NCI-H774 (cell line): ENCODE measurements at places on chromosomes 7 and 10.

GRCh38 chr7:93559639-93560491 lies 14.7 kb downstream of the CALCR start:
- DNase-seq, result no peak

DNA sequence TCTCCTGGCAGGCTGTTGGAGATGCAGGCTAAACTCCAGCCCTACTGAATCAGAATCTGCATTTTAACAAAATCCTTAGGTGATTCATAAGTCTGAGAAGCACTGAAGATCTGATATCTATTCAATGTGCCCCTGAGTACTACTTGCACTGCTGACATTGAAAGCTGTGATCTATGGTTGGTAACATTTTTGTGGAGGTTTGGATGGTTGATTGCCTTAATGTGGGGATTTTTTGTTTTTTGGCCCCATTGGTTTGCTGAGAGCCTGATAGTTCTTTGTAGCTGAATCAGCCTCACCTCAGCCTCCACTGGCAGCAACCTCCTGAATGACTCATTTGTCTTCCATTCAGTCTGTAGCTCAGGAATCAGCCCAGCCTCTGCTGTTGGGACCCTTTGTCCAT lies 14.7 kb upstream of the LRRN3 start:
- no peak for DNase-seq

DNA sequence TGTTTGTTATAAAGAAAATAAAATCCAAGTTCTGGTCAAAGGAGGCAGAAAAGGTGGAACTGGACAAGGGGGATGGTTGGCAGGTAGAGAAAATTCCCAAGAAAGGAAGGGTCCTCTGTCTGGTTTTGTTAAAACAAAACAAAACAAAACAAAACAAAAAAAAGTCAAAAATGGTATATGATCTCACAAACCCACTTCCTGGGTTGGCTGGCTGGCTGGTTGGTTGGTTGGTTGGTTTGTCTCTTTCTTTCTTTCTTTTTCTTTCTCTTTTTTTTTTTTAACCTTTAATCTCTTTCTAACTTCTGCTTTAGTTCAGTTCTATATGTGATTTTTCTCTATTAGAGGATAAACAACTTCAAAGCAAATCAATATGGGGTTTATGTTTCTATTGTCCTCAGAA lies 41.1 kb upstream of the CPN1 start:
- DNase-seq, result no peak

DNA sequence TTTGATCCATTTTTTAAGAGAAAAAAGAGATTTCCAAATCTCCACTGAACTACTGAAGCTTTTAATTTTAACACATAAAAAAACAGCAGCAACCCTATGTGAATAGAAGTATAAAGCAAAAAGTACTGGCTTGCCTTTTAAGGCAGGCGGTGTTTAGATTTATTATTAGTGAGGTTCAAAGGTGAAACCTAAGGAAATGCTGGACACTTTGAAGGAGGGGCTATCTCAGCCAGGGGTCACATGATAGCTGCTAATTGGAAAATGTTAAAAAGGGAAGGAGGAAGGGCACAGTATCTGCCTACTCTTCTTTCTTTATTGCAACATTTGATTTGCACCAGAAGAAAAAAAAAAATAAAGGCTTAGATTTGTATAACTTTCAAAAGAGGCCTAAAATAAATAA lies 183.8 kb downstream of the SKAP2 start:
- no peak for DNase-seq

GRCh38 chr7:93544691-93545090 lies 29.8 kb downstream of the CALCR start:
- DNase-seq, result no peak

DNA sequence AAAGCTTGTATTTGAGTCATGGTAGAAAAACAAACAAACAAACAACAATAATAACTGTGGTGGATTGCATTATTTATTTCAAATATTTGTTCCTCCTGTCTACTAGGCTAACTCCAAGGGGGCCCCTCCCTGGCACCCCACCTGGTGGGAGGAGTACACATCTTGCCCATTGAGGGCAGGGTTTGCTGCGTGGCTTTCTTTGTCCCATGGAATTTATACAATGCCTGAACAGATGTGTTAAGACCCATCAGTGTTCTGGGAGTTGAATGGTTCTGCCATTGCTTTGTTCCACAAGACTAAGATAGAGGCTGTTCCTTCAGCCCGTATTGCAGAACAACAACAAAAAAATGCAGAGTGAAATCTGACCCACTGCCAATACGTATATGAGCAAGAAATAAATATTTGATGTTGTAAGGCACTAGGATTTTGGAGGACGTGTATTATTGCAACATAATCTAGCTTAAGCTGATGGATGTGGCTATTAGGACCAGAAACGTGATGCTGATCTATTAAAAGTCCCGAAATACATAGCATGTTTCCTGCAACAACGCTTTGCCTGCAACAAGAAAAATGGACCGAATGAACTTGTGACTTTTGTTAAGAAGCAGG lies 119.1 kb upstream of the JCAD start:
- DNase-seq, result no peak

DNA sequence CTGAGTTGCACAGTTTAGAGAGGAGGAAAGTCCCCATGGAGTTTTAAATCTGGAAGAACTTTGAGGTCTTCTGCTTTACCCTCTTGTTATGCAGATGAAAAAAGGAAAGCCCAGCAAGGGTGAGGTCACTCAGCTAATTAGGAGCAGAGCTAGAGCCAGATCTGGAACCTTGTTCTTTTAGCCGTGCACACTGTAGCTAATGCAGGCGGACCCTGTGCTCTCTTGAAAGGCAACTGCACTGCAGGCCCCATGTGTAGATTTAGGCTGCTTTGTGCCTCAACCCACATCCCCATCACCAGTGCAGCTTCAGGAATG lies 63.4 kb downstream of the SYPL1 start:
- no peak for DNase-seq

DNA sequence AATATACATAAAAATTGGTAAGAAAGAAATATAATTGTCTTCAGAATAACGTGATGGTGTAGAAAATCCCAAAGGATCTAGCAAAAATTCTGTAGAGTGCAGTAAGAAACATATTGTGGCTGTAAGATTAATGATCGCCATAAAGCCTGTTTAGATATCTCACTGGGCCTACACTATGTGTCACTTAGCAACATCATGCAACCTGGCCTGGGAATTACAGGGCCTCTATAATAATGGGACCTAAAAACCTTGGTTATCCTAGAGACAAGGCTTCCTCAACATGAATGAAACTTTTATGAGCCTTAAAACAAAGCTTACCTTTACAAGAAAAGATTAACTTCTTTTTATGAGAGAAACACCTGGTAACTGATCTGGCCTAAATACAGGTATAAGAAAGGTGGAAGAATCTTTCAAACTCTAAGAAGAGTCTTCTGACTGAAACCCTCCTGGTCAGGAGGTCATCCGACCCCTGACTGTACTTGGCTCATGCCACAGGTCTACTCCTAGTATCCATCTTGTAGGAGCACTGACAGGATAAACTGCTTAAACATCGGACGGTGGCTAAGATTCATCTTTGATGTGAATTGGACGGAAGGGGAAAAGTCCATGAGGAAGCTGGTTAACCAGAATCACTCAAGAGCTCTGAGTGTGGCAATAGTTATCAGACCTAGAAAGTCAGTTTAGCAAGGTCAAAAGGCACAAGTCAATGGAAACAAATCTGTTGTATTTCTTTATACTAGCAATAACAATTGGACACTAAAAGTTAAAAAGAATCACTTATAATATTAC lies 1155.1 kb upstream of the SORCS1 start:
- DNase-seq, result no peak

GRCh38 chr7:47826754-47827153 lies 121.5 kb downstream of the PKD1L1 start:
- no peak for DNase-seq

DNA sequence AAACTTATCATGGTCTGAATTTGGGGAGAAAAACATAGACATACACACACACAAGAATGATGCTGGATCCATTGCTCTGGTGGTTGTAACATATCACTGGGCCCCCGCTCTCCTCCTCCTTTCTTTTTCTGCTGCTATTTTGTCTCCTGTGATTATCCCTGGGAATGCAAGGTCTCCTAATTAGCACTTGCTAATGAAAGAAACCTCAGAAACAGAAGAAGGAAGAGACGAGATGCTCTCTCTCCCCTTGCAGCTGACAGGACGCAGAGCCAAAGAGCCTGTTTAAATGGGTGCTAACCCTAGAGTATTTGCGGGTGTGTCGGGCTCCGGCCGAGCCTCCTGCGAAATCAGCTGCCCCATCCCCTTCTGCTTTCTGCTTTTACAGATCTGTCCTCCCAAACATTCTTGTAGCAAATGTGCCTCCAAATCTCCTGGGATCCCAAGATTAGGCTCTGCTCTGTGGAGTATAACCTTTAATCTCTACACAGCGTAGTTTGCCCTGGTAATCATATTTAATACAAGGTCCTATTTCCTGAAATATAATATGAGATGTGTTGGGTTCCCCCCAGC lies 81.5 kb downstream of the FRMPD2 start:
- DNase-seq, result no peak

- no peak for DNase-seq
Observed at GRCh38 chr7:105799677-105800076, 76.7 kb downstream of the ATXN7L1 start.

DNA sequence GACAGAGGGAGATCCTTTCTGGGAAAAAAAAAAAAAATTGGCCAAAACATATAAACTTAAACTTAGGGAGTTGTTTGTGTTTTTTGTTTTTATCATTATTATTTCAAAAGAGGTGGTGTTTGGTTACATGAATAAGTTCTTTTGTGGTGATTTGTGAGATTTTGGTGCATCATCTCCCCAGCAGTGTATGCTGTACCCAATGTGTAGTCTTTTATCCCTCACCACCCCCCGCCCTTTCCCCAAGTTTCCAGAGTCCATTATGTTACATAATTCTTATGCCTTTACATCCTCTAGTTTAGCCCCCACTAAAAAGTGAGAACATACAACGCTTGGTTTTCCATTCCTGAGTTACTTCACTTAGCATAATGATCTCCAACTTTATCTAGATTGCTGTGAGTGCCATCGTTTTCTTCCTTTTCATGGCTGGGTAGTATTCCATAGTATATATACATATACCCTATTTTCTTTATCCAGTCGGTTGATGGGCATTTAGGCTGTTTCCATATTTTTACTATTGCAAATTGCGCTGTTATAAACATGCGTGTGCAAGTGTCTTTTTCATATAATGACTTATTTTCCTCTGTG lies 148.1 kb upstream of the ZNF92 start:
- no peak for DNase-seq

DNA sequence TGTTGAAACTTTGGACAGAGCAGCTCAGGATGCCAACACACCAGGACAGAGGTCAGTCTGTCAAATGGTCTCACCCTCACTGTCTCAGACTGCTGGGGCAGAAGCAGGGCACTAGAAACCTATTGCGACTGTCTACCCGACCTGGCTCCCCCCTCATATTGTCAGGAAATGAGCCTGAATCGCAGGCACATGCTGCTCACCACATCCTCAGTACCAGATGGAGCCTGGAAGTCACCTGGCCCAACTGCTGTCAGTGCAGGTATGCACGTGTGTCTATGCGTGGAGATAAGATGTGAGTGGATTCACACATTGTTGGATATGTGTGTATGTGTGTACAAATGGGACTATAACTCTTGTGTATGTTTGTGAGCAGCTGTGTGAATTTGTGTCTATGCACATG lies 3.2 kb upstream of the CDHR1 start:
- DNase-seq, result no peak

DNA sequence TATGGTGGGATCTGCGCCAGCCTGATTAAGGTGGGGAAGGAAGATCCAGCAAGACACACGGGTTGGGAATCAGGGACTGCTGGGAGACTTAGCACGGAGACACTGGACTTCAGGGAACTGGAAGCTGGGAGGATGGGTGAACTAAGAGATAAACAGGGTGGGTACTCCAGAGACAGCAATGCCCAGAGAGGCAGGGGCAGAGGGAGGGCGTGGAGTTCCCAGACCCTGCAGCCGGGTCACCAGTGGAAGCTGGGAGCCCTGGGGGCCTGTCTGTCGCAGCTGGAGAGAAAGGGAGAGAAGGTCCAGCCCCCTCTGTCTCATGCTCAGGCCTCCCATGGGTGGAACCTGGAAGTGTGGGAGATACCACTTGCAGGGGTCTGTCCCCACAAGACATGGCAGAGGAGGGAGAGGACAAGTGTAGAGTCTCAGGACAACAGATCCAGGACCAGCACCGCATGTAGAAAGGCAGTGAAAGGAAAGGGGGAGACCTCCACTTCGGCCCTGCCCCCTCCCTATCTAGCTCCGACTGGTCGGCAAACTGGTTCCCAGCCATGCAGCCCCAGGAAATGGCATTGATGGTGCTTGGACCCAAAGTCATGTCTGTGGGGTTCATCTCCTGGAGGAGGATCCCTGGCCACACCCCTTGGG lies 44.4 kb downstream of the AOC1 start:
- DNase-seq, result no peak
